ENCODE measurements at places on chromosomes 4 and X.

DNA sequence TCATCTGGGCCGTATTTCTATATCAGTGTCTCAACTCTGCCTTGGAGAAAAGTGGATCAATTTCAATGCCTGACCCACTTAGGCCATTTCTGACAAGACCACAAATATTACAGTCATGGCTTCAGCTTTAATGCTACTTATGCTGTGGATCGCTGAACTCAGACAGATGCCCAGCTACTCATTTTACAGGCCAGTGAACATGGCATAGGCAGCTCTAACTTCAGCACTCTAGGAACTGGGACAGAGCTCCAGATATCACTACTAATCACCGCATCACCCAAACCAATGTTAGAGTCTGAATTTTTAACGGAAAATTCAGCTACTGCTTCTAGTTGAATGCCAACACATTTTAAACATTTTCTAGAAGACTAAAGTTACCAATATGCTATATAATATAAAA lies 809.6 kb upstream of the FRG1 start:
- H3K36me3 ChIP-seq = no peaks in the 10 kb centered on the region
- no peaks in the 10 kb centered on the region for H3K4me1 ChIP-seq
- no peak for DNase-seq
- peaks cover 2% of the 10 kb centered on the region for H3K27me3 ChIP-seq
- no peak overlapping the region for H3K27ac ChIP-seq
- H3K4me3 ChIP-seq = no peak overlapping the region

DNA sequence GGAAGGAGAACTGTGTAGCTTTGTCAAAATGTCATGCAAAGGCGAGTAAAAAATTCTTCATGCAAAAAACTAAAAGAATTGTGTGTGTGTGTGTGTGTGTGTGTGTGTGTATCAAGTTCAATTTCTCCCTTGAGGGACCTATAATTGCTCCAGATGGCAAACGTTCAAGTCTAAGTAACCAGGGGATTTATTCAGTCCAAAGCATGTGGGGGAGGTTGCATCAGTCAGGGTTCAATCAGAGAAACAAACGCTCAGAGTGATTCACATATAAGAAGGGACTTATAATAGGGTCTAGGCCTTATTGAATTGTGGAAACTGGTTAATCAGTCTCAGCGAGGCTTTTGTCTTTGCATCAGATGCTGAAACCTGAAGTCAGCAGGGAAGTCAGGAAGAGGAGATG lies 5.0 kb downstream of the DCAF8L1 start:
- no peak overlapping the region for H3K4me3 ChIP-seq
- no peak overlapping the region for H3K27ac ChIP-seq
- DNase-seq = no peak
- no peaks in the 10 kb centered on the region for H3K36me3 ChIP-seq

GRCh38 chr4:110587666-110588285 lies 35.1 kb downstream of the PITX2 start:
- no peak overlapping the region for H3K4me3 ChIP-seq
- H3K27me3 ChIP-seq = no peaks in the 10 kb centered on the region
- H3K27ac ChIP-seq = no peak overlapping the region
- no peaks in the 10 kb centered on the region for H3K36me3 ChIP-seq

DNA sequence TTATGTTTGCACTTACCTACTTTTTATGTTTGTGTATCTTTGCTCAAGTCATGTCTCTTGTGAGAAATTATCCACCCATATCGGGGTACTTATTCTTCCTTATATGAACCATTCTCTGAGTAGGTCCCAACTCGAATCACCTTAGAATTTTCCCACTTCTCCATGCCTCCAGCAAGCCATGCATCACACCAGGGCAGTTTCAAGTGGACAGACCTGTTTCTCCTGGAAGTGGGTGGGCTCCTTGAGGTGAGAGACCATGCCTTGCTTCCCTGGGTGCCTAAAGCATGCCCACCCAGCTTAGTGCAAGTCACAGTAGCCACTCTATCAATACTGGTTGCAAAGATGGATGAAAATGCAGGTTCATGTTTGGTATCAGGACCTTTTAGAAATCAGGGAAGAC lies 187.2 kb downstream of the KIT start:
- no peaks in the 10 kb centered on the region for H3K36me3 ChIP-seq
- H3K27me3 ChIP-seq = no peaks in the 10 kb centered on the region
- H3K27ac ChIP-seq = no peak overlapping the region

- H3K27ac ChIP-seq = no peak overlapping the region
- no peak for DNase-seq
- no peaks in the 10 kb centered on the region for H3K36me3 ChIP-seq
- H3K4me1 ChIP-seq = no peaks in the 10 kb centered on the region
- no peak overlapping the region for H3K4me3 ChIP-seq
Observed at GRCh38 chr4:109749388-109750082, 19.7 kb upstream of the PLA2G12A start.

DNA sequence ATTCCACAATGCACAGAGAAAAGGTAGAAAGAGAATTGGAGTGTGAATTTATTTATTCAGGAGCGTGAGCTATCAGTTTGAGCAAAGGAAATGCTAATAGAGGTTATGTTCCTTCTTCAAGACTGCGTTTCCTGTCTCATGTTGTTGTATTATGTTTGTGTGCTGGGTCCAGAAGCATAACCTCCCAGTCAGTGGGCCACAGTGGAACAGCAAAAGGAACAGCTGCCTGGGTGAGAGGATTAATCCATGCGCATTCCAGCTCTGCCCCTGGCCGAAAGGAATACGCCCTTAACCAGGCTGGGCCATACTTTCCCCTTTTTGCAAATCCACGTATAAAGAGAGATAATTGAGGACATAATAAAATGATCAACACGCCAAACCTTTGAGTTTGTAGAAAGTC lies 32.4 kb upstream of the ARX start:
- H3K4me1 ChIP-seq = no peaks in the 10 kb centered on the region
- no peaks in the 10 kb centered on the region for H3K27me3 ChIP-seq
- DNase-seq = no peak
- H3K36me3 ChIP-seq = no peaks in the 10 kb centered on the region

DNA sequence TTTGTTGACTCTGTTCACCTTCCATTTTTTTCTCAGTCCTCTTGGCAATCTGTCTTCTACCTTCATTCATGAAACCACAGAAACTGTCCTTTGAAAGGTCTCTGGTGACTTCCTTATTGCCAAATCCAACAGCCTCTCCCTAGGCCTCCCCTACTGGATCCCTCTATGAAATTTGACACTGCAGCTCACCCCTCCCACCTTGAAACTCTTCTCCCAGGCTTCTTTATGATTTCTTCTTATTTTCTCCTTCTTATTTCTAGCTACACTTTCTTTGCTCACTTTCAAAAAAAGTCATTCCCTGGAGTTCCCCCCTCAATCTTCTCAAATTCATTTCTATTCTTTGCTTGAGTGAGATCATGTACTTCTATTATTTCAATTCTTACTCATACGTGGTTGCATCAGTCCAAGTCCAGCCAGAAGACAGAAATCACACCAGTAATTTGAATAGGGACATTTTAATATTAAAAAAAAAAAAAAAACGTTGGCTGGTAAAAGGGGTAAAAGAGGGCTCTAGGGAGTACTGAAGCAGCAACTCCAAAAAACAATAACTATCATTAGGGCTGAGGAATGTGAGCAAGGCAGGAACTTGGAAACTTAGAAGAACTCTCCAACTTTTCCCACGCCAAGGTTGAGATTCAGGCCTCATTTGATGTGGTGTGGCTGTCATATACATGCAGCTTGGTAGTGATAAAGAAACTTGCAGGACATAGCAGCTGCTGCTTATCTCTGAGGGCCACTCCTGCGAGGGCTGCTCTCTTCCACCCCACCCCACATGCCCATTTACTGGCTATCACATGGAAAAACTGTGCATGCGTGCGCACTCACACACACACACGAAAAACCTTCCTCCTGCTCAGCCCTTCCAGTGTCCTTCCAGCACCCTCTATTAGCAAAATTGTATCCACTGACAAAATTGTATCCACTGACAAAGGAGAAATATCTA lies 169.8 kb upstream of the GALNT7 start:
- no peaks in the 10 kb centered on the region for H3K27me3 ChIP-seq
- H3K36me3 ChIP-seq = no peaks in the 10 kb centered on the region
- DNase-seq = no peak
- peaks cover 4% of the 10 kb centered on the region for H3K4me1 ChIP-seq
- no peak overlapping the region for H3K4me3 ChIP-seq

- H3K27me3 ChIP-seq = no peaks in the 10 kb centered on the region
- H3K4me1 ChIP-seq = no peaks in the 10 kb centered on the region
- H3K27ac ChIP-seq = no peak overlapping the region
- DNase-seq = no peak
- H3K4me3 ChIP-seq = no peak overlapping the region
- no peaks in the 10 kb centered on the region for H3K36me3 ChIP-seq
Observed at GRCh38 chr4:110164856-110165255, 33.6 kb downstream of the ELOVL6 start.

GRCh38 chrX:39895218-39896110 lies 202.3 kb downstream of the BCOR start:
- no peaks in the 10 kb centered on the region for H3K36me3 ChIP-seq
- no peaks in the 10 kb centered on the region for H3K27me3 ChIP-seq
- peaks cover 6% of the 10 kb centered on the region for H3K4me1 ChIP-seq
- no peak overlapping the region for H3K4me3 ChIP-seq
- no peak for DNase-seq
- H3K27ac ChIP-seq = no peak overlapping the region

GRCh38 chr4:31908261-31908660 lies 1188.1 kb downstream of the PCDH7 start:
- no peaks in the 10 kb centered on the region for H3K36me3 ChIP-seq
- no peak for DNase-seq
- H3K4me1 ChIP-seq = no peaks in the 10 kb centered on the region
- no peak overlapping the region for H3K27ac ChIP-seq

- no peaks in the 10 kb centered on the region for H3K4me1 ChIP-seq
- no peaks in the 10 kb centered on the region for H3K27me3 ChIP-seq
- H3K27ac ChIP-seq = no peak overlapping the region
Observed at GRCh38 chr4:155403886-155404285, 27.1 kb upstream of the MAP9 start.

GRCh38 chr4:104344342-104344980 lies 150.2 kb downstream of the CXXC4 start:
- H3K4me1 ChIP-seq = no peaks in the 10 kb centered on the region
- H3K4me3 ChIP-seq = no peak overlapping the region
- DNase-seq = no peak
- H3K36me3 ChIP-seq = no peaks in the 10 kb centered on the region
- H3K27ac ChIP-seq = no peak overlapping the region
- no peaks in the 10 kb centered on the region for H3K27me3 ChIP-seq

- H3K27me3 ChIP-seq = no peaks in the 10 kb centered on the region
- H3K4me3 ChIP-seq = no peak overlapping the region
- H3K4me1 ChIP-seq = no peaks in the 10 kb centered on the region
- no peak for DNase-seq
Observed at GRCh38 chr4:102717448-102718092, 43.2 kb downstream of the MANBA start.

DNA sequence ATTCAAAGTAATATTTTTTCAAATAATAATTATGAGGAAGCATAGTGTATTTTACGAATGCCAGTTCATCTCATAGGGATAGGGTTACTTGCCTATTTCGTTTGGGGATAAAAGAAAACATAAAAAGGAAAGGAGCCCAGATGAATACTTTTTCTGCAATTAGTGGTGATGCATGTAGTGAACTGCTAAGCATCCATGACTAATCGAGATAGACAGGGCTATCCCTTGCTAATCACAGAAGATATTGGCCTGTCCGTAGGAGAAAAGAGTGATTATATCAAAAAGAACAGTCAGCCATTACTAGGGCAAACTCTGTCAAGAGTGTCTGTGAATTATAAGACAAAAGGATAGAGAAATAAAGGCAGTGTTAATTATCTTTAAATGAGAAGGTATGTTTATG lies 746.1 kb downstream of the C4orf33 start:
- no peak for DNase-seq
- no peak overlapping the region for H3K4me3 ChIP-seq
- no peaks in the 10 kb centered on the region for H3K27me3 ChIP-seq
- H3K27ac ChIP-seq = no peak overlapping the region
- no peaks in the 10 kb centered on the region for H3K36me3 ChIP-seq

- no peaks in the 10 kb centered on the region for H3K27me3 ChIP-seq
- no peak for DNase-seq
- H3K27ac ChIP-seq = peak overlapping the region; percentile 3
- H3K4me1 ChIP-seq = peaks cover 16% of the 10 kb centered on the region
Observed at GRCh38 chr4:145541346-145541745, 59.7 kb downstream of the SMAD1 start.

DNA sequence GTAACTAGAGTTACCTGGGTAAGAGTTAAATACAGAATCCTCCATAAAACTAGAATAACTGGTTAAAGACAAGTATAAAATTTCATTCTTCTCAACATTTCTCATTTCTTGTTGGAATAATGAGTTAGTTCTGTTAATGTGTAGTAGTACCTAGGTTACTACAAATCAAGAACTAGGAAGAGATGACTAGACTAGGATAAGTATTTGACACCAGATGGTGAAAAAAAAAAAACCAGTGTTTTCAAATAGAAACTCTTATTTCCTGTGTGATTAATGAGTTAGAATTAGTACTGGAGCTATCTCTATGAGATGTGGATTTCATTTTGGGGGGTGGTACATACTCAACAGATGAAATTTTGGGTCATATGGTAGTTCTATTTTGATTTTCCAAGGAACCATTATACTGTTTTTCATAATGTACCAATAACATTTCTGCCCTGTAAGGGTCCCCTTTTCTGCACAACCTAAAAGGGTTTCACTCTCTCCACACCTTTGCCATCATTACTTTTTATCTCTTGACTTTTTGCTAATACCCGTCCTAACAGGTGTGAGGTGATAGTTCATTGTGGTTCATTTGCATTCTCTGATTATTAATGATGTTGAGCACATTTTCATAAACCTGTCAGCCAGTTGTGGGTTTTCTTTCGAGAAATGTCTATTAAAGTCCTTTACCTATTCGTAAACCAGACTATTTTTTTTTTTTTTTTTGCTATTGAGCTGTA lies 1.7 kb upstream of the VCX start:
- H3K27me3 ChIP-seq = no peaks in the 10 kb centered on the region
- H3K4me3 ChIP-seq = no peak overlapping the region

GRCh38 chr4:75512386-75513211 lies 1.6 kb downstream of the RCHY1 start:
- DNase-seq = no peak
- H3K36me3 ChIP-seq = no peaks in the 10 kb centered on the region
- H3K4me1 ChIP-seq = peaks cover 32% of the 10 kb centered on the region
- H3K27me3 ChIP-seq = no peaks in the 10 kb centered on the region
- peak overlapping the region; percentile 80 for H3K4me3 ChIP-seq
- H3K27ac ChIP-seq = peak overlapping the region; percentile 94

DNA sequence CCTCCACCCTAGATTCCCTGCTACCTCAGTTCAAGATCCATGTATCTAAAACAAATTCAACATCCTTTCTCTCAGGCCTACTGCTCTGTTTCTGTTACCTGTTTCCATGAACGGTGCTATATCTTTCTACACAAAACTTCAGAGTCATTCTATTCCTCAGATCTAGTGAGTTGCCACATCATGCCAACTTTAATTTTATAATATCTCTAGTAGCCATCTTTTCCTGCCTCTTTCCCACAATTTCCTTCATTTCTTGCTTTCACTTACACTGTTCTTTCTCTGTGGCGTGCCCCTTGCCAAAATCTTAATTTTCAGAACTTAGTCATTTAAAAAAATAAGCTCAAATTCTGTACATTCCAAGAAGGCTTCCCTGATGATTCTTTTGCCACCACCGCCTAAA lies 15.2 kb downstream of the GUCY1A1 start:
- no peaks in the 10 kb centered on the region for H3K27me3 ChIP-seq
- no peaks in the 10 kb centered on the region for H3K36me3 ChIP-seq
- no peaks in the 10 kb centered on the region for H3K4me1 ChIP-seq
- no peak for DNase-seq
- no peak overlapping the region for H3K4me3 ChIP-seq

- no peak overlapping the region for H3K27ac ChIP-seq
- no peak overlapping the region for H3K4me3 ChIP-seq
- no peaks in the 10 kb centered on the region for H3K4me1 ChIP-seq
- H3K36me3 ChIP-seq = no peaks in the 10 kb centered on the region
Observed at GRCh38 chr4:40178672-40179071, 18.2 kb upstream of the RHOH start.

- no peak overlapping the region for H3K4me3 ChIP-seq
- H3K27ac ChIP-seq = no peak overlapping the region
- H3K4me1 ChIP-seq = no peaks in the 10 kb centered on the region
- DNase-seq = no peak
Observed at GRCh38 chrX:153848325-153848724, 18.0 kb upstream of the PDZD4 start.
